ENCODE measurements at places on chromosomes 2 and 18.

DNA sequence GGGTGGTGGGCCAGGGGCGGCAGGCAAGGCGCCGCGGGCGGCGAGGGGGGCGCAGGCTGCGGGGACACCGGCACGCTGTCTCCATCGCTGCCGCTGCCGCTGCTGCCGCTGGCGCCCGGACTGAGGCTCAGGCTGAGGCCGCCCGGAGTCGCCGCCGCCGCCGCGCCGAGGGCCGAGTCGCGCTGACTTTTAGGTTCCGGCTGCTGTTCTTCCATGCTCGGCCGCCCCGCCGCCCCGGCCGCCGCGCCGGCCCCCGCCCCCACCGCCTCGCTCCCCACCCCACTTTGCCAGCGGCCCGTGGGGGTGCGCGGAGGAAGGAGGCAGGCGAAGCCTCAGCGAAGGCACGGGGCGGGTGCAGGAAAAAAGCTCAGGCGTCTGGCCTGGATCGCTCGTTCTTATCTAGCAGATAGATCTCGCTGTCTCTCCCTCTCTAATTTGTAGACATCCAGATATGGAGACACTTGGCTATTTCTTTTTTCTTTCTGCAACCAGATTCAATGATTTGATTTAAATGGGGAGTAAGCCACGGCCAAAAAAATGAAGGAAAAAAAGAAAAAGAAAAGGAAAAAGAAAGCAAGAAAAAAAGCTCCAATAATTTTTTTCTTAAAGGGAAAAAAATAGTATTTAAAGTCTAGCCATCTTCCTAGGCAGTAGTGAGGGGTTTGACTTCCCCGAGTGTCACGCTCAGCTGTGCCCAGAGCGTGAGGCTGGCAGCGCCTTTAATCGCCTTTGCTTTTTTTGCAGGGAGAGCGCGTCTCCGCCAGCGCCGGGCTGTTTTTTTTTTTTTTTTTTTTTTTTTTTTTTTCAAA lies at the start of gene EN1:
TSS of gene EN1 (minus strand) at position 696 of the 809 bp plus-strand sequence. CDS start at position 215, 481 bp downstream.
- DNase-seq = no peak

GRCh38 chr18:74292541-74292858 lies 737 bp upstream of the CYB5A start:
- no peak for DNase-seq

DNA sequence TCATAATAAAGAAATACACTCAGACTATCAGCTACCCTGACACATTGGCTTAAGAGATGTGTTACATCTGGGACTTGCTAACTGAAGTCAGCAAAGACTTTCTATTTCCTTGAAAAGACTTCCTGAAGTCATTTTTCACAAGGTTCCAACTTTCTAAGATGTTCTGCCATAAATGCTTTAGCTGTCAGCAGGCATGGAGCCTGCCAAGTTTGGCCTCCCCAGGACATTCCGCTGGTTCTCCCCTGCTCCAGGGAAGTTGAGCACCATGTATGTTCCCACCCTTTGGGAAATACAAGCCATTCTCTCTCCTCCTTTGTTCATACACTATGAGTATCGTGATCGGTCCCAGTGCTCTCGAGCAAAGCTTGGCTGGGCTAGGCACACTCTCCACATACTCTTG lies 202.7 kb upstream of the CCDC68 start:
- no peak for DNase-seq

DNA sequence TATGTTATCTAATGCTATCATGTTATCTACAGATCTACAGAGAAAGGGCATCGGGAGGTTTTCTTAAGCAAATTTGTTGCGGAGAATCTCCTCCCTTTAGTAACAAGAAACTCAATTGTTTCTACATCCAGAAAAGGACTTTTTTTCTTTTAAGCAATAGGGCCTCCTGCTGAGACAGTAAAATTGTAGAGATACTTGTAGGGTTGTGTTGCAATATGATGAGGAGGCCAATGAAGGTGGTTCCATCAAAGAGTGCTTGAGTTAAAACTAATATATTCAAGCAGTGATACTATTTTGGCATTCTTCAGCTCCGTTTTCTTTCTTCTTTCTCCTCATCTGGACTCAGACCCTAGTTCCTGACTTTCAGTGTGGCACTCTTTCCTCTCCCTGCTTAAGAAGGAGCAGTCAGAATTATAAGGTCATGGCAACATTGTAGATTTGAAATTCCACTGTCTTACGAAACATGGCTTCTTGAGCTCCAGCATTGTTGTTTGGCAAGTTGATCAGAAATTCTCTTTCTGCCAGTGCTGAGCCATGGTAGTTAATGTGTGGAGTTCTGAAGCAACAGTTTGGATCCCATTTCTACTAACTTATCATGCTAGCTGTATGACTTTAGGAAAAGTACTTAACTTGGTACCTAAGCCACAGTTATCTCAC lies 202.0 kb upstream of the SLC14A2 start:
- no peak for DNase-seq

- DNase-seq = no peak
Observed at GRCh38 chr2:18172607-18173006, 294.1 kb downstream of the KCNS3 start.

GRCh38 chr2:216074794-216075193 lies 6.8 kb downstream of the PECR start:
- DNase-seq = no peak

DNA sequence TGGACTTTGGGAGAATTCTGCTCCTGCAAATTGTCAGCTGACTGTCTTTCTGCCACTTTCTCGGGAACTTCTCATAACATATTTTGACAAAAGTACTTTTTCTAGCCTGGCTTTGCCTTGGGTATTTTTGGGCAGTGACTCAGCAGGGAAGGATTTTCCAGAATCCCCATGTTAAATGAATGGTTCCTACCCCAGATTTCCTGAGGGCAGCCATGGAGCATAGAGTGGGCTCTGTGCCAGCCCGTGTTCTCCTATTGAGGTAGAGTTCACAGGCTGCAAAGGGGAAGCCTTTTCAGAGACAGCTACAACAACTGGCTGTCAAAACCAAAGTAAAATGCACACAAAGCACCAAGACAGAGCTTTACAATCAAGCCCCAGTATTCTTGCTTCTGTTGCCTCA lies 59.8 kb downstream of the BMP10 start:
- no peak for DNase-seq

DNA sequence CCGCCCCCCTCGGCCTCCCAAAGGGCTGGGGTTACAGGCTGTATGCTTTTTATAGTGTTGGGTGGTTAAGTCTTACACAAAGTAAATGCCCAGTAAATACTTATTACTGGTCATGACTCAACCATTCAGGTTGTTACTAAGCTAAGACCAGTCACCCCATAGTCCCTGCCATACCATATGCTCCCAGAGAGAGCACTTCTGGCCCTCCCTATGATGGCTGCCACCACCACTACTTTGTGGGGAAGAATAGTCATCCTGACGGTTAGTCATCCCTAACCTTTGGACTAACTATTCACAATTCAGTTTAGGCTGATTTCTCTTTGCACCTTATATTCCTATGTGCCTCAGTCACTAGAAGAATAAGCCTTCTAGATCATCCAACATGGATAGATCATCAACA lies 42.0 kb upstream of the MSH2 start:
- no peak for DNase-seq

DNA sequence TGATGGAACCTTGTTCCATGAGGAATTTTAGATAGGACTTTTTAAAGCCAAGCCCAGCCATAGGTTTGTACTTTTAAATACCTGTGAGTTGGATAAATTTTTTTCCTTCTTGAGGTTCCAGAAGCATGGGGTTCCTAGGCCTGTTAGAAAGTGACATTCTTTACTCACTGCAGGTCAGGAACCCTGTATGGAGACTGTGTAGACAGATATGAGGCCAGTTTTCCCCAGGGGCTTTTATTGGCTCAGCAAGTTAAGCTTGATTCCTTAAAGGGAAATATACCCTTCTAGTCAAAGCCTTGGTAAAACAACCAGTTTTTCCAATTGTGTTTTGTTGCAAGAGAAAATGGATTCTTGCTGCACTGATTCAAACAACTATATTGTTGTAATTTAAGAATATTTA lies 38.4 kb upstream of the GMCL1 start:
- DNase-seq = peak; percentile 12

DNA sequence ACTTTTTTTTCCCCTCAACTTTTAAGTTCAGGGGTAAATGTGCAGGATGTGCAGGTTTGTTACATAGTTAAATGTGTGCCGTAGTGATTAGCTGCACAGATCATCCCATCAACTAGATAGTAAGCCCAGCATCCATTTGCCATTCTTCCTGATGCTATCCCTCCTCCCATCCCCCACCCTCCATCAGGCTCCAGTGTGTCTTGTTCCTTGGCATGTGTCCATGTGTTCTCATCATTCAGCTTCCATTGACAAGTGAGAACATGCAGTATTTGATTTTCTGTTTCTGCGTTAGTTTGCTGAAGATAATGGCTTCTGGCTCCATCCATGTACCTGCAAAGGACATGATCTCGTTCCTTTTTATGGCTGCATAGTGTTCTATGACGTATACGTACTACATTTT lies 47.2 kb upstream of the STON1 start:
- DNase-seq = no peak

GRCh38 chr2:100451092-100451491 lies 19.2 kb upstream of the NMS start:
- no peak for DNase-seq

DNA sequence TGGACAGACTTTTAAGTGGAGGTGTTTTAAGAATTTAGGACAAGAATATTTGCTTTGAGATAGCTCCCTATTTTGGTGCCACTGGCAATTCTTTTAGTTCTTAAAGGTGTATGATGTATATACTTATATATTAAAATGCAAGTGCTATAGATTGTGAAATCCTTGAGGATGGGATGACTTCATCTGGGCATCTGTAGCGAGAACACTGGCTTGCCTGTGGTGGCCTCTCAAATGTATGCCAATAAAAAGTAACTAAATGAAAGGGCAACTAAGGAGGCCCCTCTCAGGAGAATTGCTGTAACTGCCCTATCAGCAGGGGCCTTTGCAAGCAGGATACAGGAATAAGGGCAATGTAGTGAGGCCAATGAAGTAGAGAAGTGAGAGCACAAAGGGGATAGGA lies 2.6 kb upstream of the THUMPD2 start:
- DNase-seq = no peak

DNA sequence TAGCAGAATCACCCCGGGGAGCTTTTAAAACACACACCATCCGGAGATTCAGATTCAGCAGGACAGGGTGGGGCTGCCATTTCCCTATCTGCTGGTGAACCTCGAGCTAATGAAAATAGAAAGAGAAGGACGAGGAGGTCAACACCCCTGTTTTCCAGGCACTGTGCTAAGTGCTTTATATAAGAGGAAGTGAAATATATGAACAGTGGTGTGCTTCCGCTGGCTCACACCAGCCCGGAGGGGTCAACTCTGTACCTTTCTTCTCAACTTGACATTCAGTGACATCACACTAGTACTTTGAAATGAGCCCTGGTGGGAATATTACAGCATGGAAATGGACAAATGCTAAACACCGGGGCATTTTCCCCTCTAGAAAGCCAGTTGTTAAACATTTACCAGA lies 108.3 kb upstream of the LTBP1 start:
- DNase-seq = no peak

GRCh38 chr18:24427484-24427883 lies 1.0 kb downstream of the IMPACT start:
- peak; percentile 27 for DNase-seq

GRCh38 chr2:237492137-237492890 lies 5.3 kb downstream of the MLPH start:
- DNase-seq = no peak

DNA sequence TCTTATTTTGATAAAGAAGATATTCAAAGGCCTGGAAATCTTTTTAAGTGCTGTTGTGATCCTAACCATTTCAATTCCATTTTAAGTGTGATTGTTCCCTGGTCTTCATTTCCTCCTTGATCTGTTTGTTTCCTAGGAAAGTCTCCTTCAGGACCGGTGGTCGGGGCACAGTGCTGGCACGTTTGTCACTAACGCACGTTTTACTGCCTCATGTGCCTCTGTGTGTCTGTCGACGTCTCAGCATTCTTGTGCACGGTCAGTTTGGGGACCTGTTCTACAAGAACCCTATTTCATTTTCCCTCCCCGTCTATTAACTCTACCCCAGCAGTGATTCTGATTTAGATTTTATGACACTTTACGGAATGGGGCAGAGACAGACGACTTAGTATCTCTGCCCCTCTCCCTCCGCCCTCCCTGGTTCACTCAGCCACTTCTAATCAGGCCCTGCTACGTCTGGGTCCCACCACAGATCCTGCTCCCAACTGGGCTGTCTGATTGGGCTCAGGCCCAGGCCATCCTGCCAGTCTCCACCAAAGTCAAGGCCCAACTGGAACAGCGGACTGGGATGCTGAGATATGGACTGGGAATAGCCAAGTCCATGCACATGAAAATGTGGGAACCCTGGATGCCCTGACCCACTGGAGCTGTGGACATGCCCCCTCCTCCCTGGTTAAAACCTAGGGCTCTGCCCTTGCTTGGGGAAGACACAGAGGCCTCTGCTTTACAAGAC lies 95.6 kb downstream of the TWIST2 start:
- DNase-seq = no peak

- no peak for DNase-seq
Observed at GRCh38 chr2:24850944-24851343, 57.7 kb downstream of the CENPO start.

DNA sequence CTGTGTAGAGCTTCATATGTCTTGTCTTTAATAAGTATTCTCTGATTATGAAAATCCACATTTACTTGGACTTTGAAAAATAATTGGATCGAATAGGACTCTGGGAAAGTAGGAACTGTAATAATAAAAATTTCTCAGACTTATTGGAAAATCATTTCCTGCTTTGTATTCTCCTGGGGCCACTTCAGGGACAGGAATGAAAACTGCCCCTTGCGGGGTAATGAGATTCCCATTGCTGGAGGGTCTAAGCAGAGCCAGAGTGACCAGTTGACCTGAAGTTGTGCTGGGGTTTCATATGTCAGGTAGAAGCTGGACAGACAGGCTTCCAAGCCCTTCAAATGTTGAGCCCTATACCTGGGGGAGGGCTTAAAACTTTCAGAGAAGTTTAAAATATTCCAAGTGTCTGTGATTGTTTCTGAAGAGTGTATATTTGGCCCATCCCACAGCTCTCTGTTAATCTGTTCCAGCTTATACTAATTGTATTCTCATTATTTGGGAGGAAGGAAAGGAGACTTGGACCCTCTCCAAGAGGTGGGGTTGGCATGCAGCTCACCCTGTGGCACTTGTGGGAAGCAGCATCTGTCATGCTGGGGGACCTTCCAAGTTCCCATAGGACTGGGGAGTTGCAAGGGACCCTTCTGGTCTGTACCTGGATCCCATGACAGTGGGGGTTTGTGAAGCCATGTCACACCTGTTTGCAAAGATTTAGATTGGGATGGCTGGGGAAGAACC lies 268.7 kb upstream of the ATP5MC3 start:
- DNase-seq = no peak
